ENCODE measurements at places on chromosomes 4 and X.

DNA sequence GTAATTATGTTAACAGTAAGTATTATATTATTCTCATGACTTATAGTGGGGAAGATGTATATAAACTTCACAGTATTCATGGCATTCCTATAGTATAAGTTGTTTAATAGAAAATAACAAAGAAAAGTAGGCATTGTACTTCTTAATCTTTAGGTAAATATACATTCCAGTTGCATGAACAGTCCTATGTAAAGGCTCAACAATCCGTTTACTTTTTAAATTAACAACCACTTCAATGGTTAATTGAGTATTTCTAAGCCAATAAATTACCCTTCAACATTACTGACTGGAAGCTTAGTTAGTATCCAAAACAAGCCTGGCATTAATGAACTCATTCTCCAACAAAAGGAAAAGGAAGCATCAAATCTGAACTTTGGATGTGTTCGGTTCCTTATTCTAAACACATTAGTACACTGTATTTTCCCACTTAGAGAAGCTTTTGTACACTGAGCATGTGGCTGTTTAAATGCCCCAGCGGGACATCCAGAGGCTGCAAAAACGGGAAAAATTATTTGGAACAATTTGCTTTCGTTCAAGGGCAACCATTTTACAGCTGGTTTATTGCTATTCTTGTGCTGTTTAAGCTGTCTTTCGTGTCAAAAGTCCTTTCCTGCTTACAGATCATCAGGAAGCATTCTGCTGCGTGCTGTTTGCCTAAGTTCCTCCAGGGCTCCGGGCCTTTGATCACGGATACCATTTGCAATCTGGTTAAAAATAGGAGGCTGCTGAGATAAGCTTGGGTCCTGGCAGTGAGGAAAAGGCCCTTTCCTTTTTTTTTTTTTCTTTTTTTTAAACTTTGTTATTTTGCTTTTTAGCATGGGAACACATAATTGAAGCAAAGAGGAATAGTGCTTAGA is 460.3 kb downstream of the SPRY1 start:
- peak; percentile 46 for DNase-seq

GRCh38 chr4:144340931-144341330 is 200.4 kb upstream of the GYPA start:
- DNase-seq: no peak

GRCh38 chrX:16695079-16695676 is 17.3 kb downstream of the CTPS2 start:
- peak; percentile 47 for DNase-seq

DNA sequence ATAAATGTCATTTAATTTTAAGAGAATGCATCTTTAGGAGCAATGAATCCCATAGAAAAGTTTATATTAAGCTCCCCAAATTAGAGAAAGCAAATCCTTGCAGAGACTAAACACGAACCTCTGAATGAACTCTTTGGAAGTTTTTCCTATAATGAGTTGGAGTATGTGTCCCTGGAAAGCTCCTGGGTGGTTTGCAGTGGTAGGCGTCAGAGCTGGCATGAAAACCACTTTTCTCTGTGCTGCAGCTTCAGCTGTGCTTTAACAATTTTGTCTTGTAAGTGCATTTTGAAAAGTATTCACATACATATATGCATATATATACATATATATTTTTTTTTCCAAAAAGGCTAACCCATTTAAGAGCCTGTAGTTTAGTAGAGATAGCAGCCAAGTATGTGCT is 148.7 kb upstream of the TBC1D9 start:
- DNase-seq: no peak

GRCh38 chrX:25646156-25646555 is 492.0 kb upstream of the MAGEB18 start:
- DNase-seq: no peak

GRCh38 chr4:96183611-96184010 is 343.7 kb downstream of the PDHA2 start:
- DNase-seq: no peak

GRCh38 chrX:109841869-109842579 is 109.0 kb upstream of the ACSL4 start:
- DNase-seq: peak; percentile 50

GRCh38 chrX:3697701-3698279 is 15.7 kb downstream of the PRKX start:
- DNase-seq: peak; percentile 80

GRCh38 chrX:39310891-39311290 is 509.6 kb downstream of the MID1IP1 start:
- DNase-seq: no peak

DNA sequence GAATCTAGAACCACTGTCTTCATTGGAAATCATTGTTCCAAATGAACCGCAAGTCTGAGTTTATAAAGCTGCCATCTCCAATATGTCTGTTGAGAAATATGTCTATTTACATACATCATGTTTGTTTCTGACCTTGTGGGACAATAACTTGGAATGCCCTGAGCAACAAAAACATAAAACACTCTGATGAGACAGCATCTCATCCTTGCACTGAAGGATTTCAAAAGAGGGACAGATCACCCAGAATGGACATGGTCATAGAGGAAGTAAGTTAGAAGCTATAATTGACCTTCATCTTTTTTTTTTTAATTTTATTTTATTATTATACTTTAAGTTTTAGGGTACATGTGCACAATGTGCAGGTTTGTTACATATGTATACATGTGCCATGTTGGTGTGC is 22.5 kb downstream of the RXFP1 start:
- no peak for DNase-seq

- peak; percentile 21 for DNase-seq
These were observed 18.0 kb downstream of the FAM9A start for GRCh38 chrX:8783097-8783713.

DNA sequence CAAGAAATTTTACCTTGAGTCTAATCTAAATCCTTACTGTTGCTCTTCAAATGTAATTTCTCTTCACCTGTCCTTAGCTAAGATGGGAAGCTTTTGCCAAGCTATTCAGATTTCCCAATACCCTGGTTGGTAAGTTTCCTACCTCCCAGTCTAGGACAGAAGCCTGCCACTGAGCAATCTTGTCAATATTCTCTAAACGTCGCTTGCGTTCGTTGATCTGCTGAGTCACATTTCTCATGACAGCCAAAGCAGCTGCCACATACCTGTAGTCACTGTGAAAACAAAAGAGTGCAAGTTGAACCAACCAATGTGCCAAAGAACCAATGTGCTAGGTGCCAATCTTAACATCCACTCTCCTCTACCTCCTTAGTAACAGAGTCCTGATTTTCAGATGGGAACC is 111.1 kb downstream of the ARHGEF9 start:
- no peak for DNase-seq

GRCh38 chr4:168335621-168336020 is 17.1 kb upstream of the DDX60 start:
- DNase-seq: peak; percentile 25

GRCh38 chrX:38893441-38893840 is 92.2 kb downstream of the MID1IP1 start:
- peak; percentile 39 for DNase-seq

DNA sequence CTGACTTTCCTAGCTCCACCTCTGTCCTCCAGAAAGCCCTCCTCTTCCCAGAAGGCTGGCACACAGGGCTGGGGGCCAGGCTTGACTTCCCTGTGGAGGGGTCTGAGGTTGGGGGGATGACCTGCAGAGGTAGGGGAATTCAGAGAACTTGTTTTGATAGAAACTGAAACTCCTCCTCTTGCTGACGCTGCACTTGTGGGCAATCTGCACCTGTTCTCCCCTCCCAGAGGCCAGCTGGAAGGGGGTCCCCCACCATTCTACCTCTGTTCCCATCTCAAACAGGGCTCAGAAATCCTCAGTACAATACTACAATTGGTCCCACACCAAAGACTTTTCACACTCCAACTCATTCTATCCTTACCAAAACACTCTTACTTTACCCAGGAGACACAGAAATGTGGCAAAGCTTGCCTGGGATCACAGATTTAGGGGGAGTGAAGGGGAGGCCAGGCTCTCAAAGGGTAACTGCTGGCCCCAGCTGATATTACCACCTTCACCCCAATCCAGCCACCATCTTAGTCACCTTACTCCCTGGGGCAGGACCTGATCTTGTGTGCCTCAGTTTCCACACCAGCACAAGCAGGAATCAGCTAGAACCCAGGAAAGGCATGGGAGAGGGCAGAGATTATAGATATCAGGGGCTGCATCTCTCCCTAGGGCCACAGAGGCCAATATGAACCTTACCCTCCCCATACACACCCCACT is 18.5 kb downstream of the OTUD5 start:
- no peak for DNase-seq

DNA sequence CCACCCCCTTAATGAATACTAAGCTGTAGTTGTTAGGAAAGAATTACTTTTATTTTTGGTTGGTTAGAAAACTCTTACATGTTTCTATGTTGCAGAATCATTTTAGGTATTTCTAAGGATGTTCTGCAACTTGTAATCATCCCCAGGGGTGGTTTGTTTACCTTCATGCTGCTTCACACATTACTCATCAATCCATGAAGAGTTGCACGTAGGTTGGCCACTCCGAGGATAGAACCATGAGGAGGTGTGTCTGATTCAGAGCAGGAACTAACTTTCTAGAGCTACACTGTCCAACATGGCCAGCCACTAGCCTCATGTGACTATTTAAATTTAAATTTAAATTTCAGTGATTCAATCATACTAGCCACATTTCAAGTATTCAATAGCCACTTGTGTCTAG is 127.2 kb upstream of the FRMPD4 start:
- DNase-seq: peak; percentile 42

DNA sequence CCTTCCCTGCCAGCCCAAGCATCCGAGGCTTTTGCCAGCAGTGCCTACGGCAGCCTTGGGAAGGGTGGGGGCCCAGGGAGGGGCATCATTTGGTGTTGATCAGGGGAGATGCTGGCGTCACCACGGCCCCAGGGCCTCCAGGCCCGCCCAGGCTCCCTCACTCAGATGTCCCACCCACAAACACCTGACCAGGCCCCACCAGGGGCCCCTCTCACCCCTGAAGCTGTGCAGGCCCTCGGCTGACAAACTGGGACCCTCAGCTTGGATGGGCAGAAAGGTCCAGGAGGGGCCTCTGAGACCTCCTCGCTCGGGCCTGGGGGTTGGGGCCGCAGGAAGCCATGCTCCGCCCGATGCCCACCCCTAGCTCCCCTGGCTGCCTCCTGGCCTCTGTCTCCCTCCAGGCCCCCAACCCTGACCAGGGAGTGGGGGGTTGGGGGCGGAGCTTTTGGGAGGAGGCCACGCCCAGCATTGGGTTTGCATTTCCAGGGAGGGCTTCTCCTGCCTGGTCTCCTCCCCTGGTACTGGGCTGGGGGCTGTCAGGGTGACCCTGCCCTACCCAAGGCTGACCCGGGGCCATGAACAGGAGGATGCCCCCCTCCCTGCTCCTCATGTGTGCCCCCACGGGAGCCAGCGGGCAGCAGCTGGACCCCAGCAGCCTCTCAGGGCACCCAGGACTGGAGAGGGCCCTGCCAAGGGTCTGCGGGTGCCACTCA is 33.4 kb upstream of the SPON2 start:
- DNase-seq: no peak

DNA sequence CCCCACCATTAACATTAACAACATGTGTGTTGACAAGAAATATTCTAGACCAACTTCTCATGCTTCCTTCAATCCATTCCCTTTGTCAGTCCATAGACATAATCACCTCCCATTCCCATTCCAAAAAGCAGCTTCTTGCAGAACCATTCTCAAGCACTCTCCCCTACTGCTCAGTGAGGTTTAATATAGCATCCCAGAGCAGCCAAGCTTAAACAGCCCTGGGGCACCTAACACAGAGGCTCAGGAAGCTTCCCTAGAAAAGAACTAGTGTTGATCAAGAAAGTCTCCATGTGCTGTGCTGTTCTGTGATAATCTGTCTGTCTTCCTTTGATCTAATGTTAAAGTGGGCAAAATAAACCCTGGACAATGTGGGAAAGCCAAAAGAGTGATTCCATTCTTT is 174.2 kb upstream of the NOCT start:
- no peak for DNase-seq

GRCh38 chr4:2757426-2757825 is 1.3 kb upstream of the TNIP2 start:
- no peak for DNase-seq

DNA sequence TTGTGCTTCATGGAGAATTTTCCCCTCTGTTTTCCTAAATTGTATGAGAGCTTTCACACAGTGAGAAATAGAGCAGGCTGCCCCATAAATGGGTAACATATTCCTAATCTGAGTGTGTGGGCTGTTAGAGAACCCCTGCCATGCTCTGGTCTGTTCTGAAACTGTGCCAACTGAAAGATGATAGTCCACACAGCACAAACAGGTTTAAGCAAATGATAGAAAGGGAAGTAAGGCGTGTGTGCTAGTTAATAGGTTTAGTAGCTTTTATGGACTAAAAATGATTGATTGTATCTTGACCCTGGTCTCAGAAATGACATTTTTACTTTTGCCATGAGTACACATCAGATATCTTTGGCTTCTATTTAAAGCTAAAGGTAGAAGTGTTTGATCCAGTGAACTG is 106.2 kb downstream of the PRRG1 start:
- DNase-seq: no peak

- no peak for DNase-seq
These were observed 20.4 kb downstream of the ADGRL3 start for GRCh38 chr4:61220556-61220955.

DNA sequence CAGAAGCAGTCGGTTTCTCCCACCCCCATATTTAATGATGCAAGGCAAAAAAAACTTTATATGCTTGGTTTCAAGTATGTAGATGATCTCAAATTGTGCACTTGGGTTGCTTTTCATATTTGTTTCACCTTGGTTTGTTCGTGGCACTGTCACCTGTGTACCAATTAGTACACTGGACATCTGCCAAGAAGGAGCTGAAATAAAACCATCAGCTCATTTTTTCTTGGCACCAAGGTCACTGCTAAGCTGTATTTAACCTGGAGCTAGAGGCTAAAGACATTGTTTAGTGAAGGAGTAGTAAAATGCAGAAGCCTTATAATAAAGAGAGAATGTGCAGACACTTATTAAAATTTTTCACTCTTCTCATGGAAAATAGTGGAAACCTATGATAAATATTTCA is 430.8 kb downstream of the ARHGAP24 start:
- DNase-seq: no peak

DNA sequence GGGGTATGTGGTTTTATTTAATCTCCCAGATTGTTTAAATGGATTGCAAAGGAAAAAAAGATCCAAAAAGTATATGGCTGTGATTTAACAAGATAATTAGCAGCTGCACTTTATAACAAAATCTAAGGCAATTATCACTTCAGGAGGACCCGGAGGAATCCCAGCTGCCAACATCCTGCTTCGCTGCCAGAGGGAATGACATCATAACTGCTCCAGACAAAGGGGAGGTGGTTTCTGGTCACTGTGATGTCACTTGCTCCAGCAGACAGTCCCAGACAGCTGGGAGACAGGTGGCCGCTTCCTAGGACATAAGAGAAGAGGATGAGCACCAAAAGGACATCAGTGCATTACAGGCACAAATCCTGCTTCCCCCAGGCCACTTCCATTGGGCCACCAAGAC is 371.0 kb downstream of the BCOR start:
- peak; percentile 53 for DNase-seq

- DNase-seq: no peak
These were observed 822.6 kb downstream of the GLUD2 start for GRCh38 chrX:121869876-121870477.

GRCh38 chr4:165293927-165294649 is 33.4 kb upstream of the MSMO1 start:
- DNase-seq: no peak
